Stromal cell of bone marrow (primary cell): ENCODE measurements at places on chromosomes 16 and 17.

DNA sequence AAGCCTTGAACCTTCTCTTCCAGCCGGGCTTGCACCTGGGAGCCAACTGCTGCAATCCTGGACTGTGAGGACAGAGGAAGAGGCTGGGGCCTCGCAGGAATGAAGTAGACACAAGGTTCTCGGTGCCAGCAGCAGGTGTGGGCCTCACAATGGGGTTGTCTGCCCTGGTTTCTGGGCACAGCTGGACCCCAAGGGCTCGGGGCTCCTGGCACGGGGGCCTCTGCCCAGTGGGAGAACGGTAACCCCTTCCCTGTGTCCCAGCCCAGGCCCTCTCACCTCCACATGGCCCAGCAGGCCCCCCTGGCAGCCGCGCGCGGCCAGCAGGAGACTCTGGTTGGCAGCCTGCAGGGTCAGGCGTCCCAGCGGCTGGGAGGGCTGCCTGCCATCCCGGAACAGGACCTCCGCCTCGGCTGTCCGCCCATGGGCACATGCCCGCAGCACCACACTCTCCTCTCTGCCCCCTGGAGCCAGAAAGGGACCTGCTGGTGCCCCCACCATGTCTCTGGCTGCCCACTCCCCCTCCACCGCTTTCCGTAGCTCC is 46.9 kb downstream of the RMI2 start:
- DNase-seq, result no peak

- no peak for DNase-seq
These were observed 10.2 kb upstream of the BCAR1 start for GRCh38 chr16:75261590-75262078.

GRCh38 chr17:6903326-6903900 is 71.9 kb upstream of the TEKT1 start:
- DNase-seq, result no peak

DNA sequence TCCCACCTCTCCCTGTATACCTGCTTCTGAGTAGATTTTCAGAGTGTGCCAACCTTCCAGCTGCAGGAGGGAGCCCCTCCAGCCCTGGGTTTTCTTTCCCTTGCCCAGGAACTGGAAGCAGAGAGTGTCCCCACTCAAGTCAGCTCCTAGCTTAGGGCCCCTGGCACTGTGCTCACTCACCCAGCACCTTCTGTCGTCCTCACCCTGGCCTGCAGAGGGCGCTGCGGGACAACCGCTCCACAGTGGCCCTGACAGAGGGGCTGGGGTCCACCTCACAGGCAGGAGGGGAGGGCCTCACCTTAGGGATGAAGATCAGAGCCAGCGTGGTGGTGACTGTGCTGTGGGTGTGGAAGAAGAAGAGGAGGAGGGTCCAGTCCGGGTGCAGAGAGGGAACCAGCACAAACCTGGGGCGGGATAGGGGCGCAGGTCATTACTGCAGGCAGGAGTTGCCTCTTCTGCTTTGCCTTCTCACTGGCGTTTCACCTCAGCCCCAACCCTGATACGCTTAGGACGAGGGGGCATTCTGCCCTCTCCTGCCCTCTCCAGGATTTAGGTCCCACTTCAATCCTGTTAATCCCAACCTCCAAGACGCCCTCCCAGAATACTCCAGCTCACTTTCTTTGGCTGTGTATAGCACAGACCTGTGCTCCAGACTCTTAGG is 10.0 kb downstream of the GPR179 start:
- DNase-seq, result no peak

GRCh38 chr17:71052971-71053370 is 883.6 kb downstream of the KCNJ2 start:
- no peak for DNase-seq

DNA sequence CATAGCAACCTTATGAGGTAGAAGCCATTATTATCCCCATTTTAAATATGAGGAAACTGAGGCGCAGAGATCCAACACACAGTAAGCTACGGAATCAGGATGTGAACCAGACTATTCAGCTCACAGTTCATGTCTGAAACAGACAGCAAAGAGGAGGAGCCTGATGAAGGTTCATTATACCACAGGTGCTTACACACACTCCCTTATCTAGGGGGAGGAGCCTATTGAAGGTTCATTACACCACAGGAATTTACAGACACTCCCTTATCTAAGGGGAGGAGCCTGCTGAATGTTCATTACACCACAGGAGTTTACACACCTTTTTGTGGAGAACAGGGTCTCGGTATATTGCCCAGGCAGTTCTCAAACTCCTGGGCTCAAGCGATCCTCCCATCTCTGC is 21.9 kb downstream of the C16orf95 start:
- DNase-seq, result no peak

- no peak for DNase-seq
These were observed 14.4 kb upstream of the FBXO47 start for GRCh38 chr17:38981636-38982035.

DNA sequence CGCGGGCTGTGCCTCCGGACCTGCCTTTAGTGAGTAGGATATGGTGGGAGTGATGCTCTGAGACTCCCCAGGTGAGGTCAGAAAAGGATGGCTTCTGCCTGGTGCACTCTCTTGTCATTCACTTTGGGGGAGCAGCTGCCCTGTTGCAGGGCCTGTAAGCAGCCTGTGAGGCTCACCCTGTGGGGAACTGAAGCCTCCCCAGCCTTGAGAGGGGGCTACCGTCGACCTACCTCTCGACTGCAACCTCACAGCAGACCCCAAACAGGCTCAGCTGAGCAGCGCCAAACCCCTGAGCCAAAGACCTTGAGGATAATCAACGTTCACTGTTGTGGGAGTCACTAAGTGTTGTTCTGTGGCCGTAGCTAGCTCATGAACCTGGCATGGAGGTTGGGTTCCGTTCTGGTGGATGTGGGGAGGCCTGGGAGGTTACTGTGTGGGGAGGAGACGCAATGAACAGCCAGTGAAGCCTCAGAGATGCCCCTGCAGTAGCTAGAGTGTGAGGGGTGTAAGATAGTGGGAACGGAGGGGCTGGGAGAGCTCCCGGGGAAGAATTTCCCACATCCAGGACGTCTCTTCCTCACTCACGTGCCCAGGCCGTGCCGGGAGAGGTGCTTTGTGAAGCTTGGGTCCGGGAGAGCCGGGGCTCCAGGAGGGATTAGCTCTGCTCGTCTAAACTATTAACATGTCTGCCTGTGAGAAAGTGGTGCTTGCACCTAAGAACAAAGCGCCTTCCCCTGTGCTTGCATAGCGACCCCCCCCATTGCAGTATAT is 38.8 kb downstream of the METRNL start:
- DNase-seq, result no peak

GRCh38 chr17:67679225-67679624 is 38.5 kb upstream of the NOL11 start:
- no peak for DNase-seq

GRCh38 chr16:66801320-66802105 is at the start of gene TERB1:
TERB1 (minus strand) TSS chr16:66801584; CDS start chr16:66796798, 4,786 bp downstream.
- no peak for DNase-seq

GRCh38 chr17:81039854-81040758 is 5.2 kb downstream of the BAIAP2 start:
- no peak for DNase-seq

GRCh38 chr16:87324411-87325275 is 7.5 kb upstream of the C16orf95 start:
- no peak for DNase-seq

GRCh38 chr17:27341041-27341471 is 47.1 kb downstream of the WSB1 start:
- no peak for DNase-seq

- DNase-seq, result no peak
These were observed 24.0 kb upstream of the CDC42EP4 start for GRCh38 chr17:73335591-73336407.
